ENCODE measurements at places on chromosomes 7 and 10.

- DNase-seq, result no peak
These were observed 99.7 kb upstream of the TARP start for GRCh38 chr7:38373155-38373554.

GRCh38 chr7:151375530-151376217, 34.1 kb downstream of the NUB1 start:
- DNase-seq, result no peak

- no peak for DNase-seq
These were observed 117.9 kb downstream of the NPY start for GRCh38 chr7:24401628-24402593.

DNA sequence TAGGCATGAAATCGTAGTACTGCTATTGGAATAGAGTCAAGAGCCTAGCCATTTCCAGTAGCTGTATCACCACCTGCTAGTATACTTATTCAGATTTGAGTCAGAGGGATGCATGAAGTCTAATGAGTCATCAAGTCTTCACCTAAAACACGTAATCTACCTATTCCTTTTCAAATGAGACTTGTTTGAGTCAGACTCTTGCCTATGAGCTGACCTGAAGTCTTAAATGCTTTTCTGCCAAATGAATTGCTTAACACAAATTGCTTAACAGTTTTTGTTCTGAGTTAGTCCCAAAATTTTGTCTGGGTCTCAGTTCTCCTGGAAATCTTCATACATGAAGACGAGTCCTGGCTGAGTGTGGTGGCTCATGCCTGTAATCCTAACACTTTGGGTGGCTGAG, 165.2 kb downstream of the GNAT3 start:
- no peak for DNase-seq

GRCh38 chr7:115449689-115450088, 527.8 kb downstream of the MDFIC start:
- DNase-seq, result no peak

DNA sequence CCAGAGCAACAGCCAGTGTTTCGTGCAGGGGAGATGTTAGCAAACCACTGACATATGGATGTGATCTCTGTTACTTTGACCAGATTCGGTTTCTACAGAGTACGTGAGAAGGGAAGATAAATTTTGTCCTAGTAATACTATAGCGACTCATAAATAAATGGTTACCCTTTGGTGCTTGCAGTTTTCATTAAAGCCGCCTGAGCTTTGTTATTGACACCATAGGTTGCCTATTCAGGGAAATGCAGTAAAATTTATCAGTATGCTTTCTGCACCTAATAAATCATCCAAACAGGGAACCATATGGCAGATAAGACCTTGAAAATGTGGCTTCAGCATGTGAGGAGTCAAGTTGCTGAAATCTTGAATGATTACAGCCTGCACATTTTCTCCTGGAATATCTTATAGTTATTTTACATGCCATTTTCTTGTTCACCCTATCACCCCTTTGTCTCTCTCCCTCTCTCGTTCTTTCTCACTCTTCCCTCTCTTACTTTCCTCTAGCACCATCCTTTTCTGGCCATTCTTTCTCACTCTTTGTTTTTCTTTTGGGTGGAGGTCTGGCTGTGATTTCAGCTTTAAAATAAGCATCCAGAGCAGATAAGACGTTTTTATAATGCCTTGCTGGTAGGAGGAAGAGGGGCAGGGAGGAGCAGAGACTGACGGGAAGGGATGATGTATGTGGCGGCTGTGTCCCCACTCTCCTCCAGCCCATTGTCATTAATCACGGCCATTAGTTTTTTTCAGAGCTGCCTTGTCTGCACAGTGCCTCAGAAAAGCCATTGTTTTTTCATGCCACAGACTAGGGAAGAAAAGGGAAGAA, 182.5 kb downstream of the LRMDA start:
- DNase-seq, result no peak

- DNase-seq, result no peak
These were observed 449.0 kb downstream of the ETV1 start for GRCh38 chr7:13540429-13540828.

DNA sequence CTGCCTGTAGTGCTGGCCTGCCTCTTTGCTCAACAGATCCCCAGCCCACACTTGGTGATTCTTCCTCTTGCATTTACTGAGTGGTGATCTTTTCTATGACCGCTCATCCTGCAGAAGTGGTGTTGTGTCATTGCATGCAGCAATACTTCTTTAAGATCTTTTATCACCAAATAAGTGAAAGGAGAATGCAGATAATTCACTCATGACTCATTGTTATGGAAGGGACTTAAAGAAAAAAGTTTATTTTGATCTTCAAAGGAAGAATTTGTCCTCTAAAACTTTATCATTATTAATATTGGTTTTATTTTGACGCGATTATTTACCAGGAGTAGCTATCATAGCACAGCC, 489.1 kb upstream of the CELF2 start:
- no peak for DNase-seq
